Frontal cortex (tissue), 4 donors: ENCODE measurements at places on chromosomes 13 and 19. TPM values are rescaled to one million over a fixed set of nuclear protein-coding genes. Genes with fewer than 3 reads are reported as not detected.

Gene ZIC2
- total RNA-seq = 2.4 TPM

Gene PNMA8B
- 17.1 TPM for total RNA-seq

Gene PCID2
- total RNA-seq = 48.5 TPM

Gene SPACA4
- not detected for total RNA-seq

Gene NUP62
- 22.0 TPM for total RNA-seq

Gene CDX2
- not detected for total RNA-seq

Gene GPR12
- 39.5 TPM for total RNA-seq

Gene TDRD3
- 63.6 TPM for total RNA-seq

Gene ZNF383
- total RNA-seq = 16.3 TPM

Gene ZNF234
- total RNA-seq = 30.6 TPM

Gene VSTM2B
- 28.9 TPM for total RNA-seq

Gene SERP2
- 26.1 TPM for total RNA-seq

Gene ZNF304
- 26.5 TPM for total RNA-seq

Gene CAPN12
- total RNA-seq = under 0.01 TPM

Gene ADAMTSL5
- under 0.01 TPM for total RNA-seq

Gene FXYD5
- total RNA-seq = not detected

Gene SYCN
- not detected for total RNA-seq

Gene LIM2
- not detected for total RNA-seq

Gene CFAP97D2
- not detected for total RNA-seq

Gene ADM5
- total RNA-seq = 0.82 TPM

Gene POGLUT2
- 9.8 TPM for total RNA-seq

Gene S1PR4
- total RNA-seq = 0.41 TPM

Gene CEACAM19
- 0.82 TPM for total RNA-seq

Gene SEMA6B
- total RNA-seq = 33.0 TPM

Gene ZNF599
- total RNA-seq = 13.5 TPM

Gene F10
- total RNA-seq = 0.82 TPM

Gene PLA2G4C
- 11.4 TPM for total RNA-seq

Gene ANKRD10
- 118 TPM for total RNA-seq

Gene MIR17HG
- 42.8 TPM for total RNA-seq

Gene NOTCH3
- total RNA-seq = 6.9 TPM

Gene TSHZ3
- 22.8 TPM for total RNA-seq

Gene WDR88
- total RNA-seq = not detected

Gene ZNF837
- 2.4 TPM for total RNA-seq

Gene PRR36
- total RNA-seq = 2.9 TPM

Gene CBARP
- total RNA-seq = 5.3 TPM

Gene CDC42EP5
- total RNA-seq = 4.1 TPM

Gene SIGLEC9
- 0.41 TPM for total RNA-seq

Gene CYP2A7
- total RNA-seq = not detected

Gene PCDH9
- 64.4 TPM for total RNA-seq

Gene CNN2
- total RNA-seq = 8.2 TPM

Gene ACER1
- total RNA-seq = not detected

Gene GZMM
- 0.41 TPM for total RNA-seq

Gene DAZAP1
- total RNA-seq = 43.6 TPM

Gene GNG7
- total RNA-seq = 7.7 TPM

Gene CCL25
- 1.2 TPM for total RNA-seq

Gene OR7D2
- total RNA-seq = not detected

Gene EDDM13
- not detected for total RNA-seq

Gene CYP2S1
- 0.41 TPM for total RNA-seq

Gene ANKRD24
- total RNA-seq = 8.2 TPM

Gene PALM3
- total RNA-seq = 3.3 TPM

Gene THSD8
- total RNA-seq = 0.82 TPM

Gene MAG
- total RNA-seq = not detected

Gene FBN3
- total RNA-seq = 28.1 TPM

Gene GAPDHS
- not detected for total RNA-seq

Gene CCDC8
- 2.4 TPM for total RNA-seq

Gene VSIG10L
- 0.41 TPM for total RNA-seq

Gene LILRB4
- total RNA-seq = 0.82 TPM

Gene ZSCAN18
- total RNA-seq = 95.0 TPM
